ENCODE measurements at places on chromosomes 13 and 19.

GRCh38 chr13:104810242-104810641 is 1725.2 kb downstream of the EFNB2 start:
- DNase-seq = no peak

DNA sequence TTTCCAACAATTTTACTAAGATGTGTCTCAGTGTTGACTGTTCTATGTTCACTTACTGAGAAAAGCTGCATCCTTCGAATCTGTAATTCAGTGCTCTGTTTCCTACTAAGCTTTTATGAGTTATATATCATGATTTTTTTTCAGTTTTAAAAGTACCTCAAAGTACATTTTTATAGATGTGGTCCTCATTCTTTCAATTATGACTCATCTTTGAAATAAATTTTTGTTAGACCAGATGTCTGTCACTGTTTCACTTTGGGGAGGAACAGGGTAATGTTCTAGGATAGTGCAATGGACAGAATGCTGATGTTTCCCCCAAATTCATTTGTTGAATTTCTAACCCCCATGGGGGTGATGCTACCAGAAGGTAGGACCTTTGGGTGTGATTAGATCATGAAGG is 74.8 kb downstream of the NALCN start:
- DNase-seq = no peak

DNA sequence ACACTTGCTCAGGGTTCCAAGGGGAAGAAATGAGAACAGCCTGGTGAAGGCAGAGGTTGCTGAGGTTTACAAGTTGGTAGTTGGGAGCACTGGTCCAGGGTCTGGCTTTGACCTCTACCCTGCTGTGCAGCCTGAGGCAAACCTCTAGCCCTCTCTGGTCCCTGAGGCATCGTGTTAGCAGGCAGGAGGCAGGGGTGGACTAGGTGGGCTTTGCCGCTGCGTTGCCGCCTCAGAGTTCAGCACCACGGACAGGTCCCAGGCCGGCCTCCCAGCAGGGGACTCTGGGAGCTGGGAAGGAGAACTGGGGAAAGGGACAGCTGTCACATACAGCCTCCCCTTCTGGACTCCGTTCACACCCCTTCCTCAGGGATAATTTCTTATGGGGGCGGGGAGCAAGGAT is 3.1 kb downstream of the NCAN start:
- DNase-seq = no peak

- no peak for DNase-seq
Measured at GRCh38 chr13:48592688-48593049, 59.8 kb upstream of the RCBTB2 start.

DNA sequence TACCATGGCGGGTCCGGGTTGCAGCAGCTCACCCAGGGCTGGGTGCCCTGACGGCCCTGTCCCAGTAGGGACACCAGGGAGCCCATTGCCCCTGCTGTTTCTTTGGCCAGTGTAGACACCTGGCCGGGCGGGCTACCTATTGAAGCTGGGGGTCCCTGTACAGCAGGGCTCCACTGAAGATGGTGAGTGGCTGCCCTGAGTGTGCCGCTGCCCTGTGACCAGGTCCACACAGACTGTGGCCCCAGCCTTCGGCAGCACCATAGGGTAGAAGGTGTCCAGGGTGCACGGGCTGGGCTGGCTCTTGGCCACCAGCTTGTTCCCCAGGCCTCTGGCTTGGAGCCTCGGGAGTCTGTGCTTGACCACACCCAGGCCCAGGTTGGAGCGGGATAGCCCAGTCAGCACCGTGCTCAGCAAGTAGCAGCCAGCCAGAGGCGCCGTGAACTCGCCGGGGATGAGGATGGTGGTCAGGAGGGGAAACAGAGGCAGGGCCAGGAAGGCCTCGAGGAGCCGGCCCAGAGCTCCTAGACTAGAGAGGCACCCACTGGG is 25.4 kb upstream of the NPAS1 start:
- DNase-seq = no peak

DNA sequence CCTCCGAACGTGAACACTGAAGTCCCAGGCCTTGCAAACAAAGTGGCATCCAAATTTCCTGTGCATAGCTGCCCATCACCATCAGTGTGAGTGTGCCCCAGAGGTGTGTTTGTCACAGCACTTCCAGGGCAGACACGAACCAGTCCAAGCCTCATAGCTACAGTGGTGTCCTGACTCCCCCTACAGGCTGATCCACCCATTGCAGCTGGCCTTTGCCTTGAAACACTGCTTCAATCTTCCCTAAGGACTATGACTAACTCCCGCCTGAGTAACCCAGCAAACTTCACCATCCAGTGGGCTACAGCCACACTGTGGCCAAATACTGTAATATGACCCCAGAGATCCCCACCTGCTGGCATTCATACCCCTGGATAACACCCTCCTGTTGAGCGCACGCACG is 3.9 kb downstream of the ZNF266 start:
- DNase-seq = no peak

- DNase-seq = no peak
Measured at GRCh38 chr19:30856376-30856775, 484.2 kb downstream of the ZNF536 start.

DNA sequence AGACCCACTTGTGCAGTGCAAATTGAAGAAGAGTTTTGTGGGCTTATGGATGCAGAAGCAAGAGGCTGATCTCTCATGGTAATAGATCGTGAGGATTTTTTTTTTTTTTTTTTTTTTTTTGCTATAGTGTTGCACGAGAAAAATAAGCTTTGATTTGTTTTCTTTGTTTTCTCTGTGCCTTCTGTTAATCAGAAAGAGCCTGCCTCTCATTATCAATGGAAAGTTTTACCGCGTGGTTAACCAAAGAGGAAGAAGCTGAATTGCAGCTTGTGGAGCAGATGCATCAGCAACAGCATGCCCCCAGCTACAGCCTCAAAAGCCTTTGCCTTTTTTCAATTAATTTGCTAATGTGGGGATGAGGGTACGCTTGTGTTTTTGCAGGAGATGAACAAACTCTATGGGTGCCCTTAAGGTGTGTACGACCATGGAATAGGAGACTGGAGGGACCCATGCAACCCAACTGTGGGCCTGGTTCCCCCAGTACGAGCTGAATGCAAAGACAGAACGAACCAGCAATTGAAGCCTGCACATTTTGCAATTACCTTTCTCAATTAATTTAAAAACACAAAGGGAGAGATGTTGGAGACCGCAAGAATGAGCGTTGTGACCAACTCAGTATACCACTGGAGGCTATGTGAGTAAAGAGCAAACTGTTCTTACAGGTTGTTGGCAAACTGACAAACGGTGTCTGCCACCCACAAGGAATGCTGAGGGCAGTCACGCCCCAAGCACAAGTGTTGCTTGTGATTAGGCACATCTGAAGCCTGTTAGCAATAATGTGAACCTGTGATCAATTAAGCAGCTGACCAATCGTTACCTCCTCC is 58.6 kb upstream of the SPRY2 start:
- no peak for DNase-seq

- DNase-seq = no peak
Measured at GRCh38 chr19:17109962-17110598, 34.5 kb downstream of the MYO9B start.

- DNase-seq = peak; percentile 16
Measured at GRCh38 chr13:108176685-108177274, 38.6 kb downstream of the LIG4 start.

- DNase-seq = no peak
Measured at GRCh38 chr13:51738226-51738905, 65.6 kb downstream of the DHRS12 start.

GRCh38 chr19:31354316-31354715 is 5.1 kb upstream of the TSHZ3 start:
- no peak for DNase-seq

GRCh38 chr19:8057545-8058270 is 5.1 kb downstream of the CCL25 start:
- DNase-seq = no peak

GRCh38 chr13:38176664-38177063 is 173.0 kb upstream of the UFM1 start:
- DNase-seq = no peak

GRCh38 chr19:55777528-55777927 is 8.6 kb downstream of the RFPL4AL1 start:
- no peak for DNase-seq

DNA sequence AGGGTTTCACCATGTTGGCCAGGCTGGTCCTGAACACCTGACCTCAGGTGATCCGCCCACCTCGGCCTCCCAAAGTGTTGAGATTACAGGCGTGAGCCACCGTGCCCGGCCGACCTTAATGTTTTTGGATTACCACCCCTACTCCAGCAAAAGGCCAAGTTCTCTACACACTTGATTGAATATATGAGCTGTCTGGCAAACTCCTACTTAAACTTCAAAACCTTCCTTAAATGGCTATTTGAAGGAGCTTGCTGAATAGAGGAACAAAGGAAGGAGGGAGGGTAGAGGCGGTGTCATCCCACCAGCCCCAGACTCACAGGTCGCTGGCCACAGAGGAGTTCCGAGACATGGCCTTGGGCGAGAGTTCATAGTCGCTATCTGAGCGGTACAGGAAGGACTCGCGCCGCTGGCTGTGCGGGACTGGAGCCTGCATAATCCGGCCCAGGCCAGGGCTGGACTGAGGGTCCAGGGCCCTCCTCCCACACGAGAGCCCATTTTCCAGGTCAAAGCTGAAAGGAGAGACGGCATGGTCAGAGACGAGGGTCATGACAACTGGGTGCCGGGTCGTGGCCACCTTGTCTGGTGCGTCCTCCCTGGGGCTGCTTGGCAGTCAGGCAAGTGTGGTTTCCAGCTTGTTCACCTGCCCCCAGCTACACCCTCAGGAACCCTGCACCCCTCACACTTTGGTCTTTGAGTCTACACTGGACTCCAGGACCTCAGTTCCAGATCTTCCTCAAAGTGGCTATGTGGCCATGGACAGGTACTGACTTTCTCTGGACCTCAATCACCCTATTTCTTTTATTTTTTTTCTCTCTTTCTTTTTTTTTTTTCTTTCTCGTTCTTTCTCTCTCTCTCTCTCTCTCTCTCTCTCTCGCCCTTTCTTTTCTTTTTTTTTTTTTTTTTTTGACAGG is 4.2 kb downstream of the PDE4C start:
- no peak for DNase-seq

DNA sequence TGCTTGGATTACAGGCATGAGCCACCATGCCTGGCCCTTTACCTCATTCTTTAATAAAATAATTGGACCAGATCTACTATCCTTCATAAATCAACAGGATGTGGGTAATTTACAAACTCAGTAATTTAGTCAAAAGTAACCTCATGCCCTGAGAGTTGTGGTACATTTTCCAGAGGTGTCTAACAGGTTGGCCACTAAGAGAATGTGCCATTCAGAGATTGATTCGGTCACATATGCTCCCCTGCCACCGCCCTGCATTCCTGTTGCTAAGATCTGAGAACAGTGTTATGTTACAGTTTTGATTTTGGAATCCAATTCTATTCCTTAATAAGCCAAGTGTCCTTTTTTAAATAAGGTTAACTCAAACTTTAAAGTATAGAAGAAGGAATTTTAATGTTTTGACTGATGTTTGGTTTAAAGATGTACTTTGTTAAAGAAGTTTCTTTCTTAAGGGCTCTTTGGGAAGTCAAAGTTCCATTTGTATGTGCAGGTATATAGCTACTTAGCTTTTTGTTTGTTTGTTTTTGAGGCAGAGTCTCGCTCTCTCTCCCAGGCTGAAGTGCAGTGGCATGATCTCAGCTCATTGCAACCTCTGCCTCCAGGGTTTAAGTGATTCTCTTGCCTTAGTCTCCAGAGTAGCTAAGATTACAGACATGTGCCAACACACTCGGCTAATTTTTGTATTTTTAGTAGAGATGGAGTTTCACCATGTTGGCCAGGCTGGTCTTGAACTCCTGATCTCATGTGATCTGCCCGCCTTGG is 29.2 kb downstream of the PHF11 start:
- DNase-seq = no peak

GRCh38 chr13:77513719-77514335 is 21.7 kb upstream of the SCEL start:
- no peak for DNase-seq

GRCh38 chr13:21297447-21297846 is 121.0 kb downstream of the MRPL57 start:
- no peak for DNase-seq

- no peak for DNase-seq
Measured at GRCh38 chr13:28684257-28684656, 25.3 kb downstream of the POMP start.

GRCh38 chr19:42424345-42424707 is 2.9 kb downstream of the LIPE start:
- DNase-seq = no peak

GRCh38 chr19:31096062-31096830 is 253.0 kb downstream of the TSHZ3 start:
- no peak for DNase-seq

GRCh38 chr13:32248801-32249200 is 66.4 kb downstream of the ZAR1L start:
- DNase-seq = no peak

GRCh38 chr19:41009700-41010235 is 18.7 kb downstream of the CYP2B6 start:
- no peak for DNase-seq

GRCh38 chr19:35904311-35905068 is 2.2 kb downstream of the HCST start:
- DNase-seq = no peak

GRCh38 chr13:21672287-21672680 is 1.4 kb downstream of the FGF9 start:
- no peak for DNase-seq

- DNase-seq = peak; percentile 34
Measured at GRCh38 chr19:38433268-38433733, at the start of gene RYR1. Gene RYR1, plus strand, starts transcription at chr19:38433691. Its CDS starts 139 bp downstream, at chr19:38433830.

DNA sequence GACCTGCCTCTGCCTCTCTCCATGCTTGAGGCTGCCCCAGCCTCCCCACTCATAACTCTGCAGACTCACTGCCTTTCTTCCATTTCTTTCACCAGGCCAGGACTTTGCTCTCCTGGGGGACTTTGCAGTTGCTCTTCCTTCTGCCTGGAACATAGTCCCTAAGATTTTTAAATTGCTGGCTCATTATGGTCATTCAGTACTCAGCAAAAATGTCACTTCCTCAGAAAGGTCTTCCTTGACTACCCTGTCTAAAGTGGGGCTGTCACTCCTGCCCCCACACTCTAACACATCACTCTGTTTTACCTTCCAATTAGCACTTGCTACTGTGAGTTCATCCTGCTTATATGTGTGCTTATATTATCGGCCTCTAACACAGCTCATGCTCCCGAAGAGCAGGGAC is 618.2 kb downstream of the UQCRFS1 start:
- DNase-seq = no peak

GRCh38 chr13:78040205-78040830 is 121.7 kb upstream of the EDNRB start:
- DNase-seq = no peak

DNA sequence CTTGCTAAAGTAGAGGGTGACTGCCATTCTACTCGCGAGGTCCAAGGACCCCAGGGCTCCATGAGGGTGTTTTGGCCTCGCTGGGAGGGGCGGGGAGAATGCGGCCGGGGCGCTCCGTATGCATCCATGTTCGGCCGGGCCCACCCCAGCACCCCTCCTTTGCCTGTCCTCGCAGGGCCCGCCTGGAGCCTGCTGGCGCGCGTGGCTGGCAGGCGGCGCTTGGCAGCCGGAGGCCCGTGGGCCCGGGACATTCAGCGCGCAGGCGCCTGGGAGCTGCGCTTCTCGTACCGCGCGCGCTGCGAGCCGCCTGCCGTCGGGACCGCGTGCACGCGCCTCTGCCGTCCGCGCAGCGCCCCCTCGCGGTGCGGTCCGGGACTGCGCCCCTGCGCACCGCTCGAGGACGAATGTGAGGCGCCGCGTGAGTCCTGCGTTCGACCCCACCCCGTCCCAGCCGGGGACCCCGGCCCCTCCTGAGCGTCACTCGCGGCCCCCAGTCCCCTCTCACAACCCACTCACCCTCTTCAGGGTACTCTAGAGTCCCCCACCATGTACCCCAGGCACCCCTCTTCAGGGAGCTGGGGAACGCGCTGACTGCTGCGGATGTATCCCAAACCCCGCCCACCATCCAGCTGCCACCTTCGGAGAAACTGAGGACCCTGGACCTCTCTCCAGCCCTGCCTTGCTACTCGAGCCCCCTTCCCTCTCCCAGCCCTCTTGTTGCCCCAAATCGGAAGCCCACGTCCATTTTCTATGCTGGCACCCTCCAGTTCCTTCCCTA is 4.1 kb downstream of the DLL3 start:
- DNase-seq = peak; percentile 48

Measured in activated CD4-positive, CD25-positive, alpha-beta regulatory T cell treated with anti-CD3 and anti-CD28 coated beads, Interleukin-2, amount 50 U/mL, for 16 hours (primary cell).